ENCODE measurements at places on chromosomes 12 and 14. TPM values are rescaled to one million over a fixed set of nuclear protein-coding genes. Genes with fewer than 3 reads are reported as not detected.

VRTN gene
- not detected for total RNA-seq

RNF212B gene
- total RNA-seq, result not detected

CYP46A1 gene
- total RNA-seq, result 4.9 TPM

C1RL gene
- total RNA-seq, result 124 TPM

P2RX2 gene
- 0.45 TPM for total RNA-seq

P3H3 gene
- 24.0 TPM for total RNA-seq

PTHLH gene
- 0.62 TPM for total RNA-seq

GPD1 gene
- total RNA-seq, result 0.50 TPM

ADSS1 gene
- 3.5 TPM for total RNA-seq

DNA sequence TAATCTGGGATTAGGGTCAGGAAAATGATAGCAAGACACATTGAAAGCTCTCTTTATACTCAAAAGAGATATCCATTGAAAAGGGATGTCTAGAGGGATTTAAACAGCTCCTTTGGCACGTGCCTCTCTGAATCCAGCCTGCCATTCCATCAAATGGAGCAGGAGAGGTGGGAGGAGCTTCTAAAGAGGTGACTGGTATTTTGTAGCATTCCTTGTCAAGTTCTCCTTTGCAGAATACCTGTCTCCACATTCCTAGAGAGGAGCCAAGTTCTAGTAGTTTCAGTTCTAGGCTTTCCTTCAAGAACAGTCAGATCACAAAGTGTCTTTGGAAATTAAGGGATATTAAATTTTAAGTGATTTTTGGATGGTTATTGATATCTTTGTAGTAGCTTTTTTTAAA is 25.4 kb upstream of the PLEKHD1 start:
- H3K4me3 ChIP-seq, result no peak overlapping the region
- H3K27me3 ChIP-seq, result no peaks in the 10 kb centered on the region
- H3K27ac ChIP-seq, result no peak overlapping the region
- no peak for DNase-seq
- H3K4me1 ChIP-seq, result no peaks in the 10 kb centered on the region

- no peaks in the 10 kb centered on the region for H3K4me1 ChIP-seq
- no peaks in the 10 kb centered on the region for H3K27me3 ChIP-seq
- DNase-seq, result no peak
- H3K27ac ChIP-seq, result no peak overlapping the region
Observed at GRCh38 chr12:5944053-5944452, 1.0 kb downstream of the ANO2 start.

GRCh38 chr12:128969480-128970055 is 116.3 kb downstream of the GLT1D1 start:
- no peak overlapping the region for H3K4me3 ChIP-seq
- no peaks in the 10 kb centered on the region for H3K27me3 ChIP-seq
- no peaks in the 10 kb centered on the region for H3K36me3 ChIP-seq
- H3K27ac ChIP-seq, result no peak overlapping the region
- no peak for DNase-seq

DNA sequence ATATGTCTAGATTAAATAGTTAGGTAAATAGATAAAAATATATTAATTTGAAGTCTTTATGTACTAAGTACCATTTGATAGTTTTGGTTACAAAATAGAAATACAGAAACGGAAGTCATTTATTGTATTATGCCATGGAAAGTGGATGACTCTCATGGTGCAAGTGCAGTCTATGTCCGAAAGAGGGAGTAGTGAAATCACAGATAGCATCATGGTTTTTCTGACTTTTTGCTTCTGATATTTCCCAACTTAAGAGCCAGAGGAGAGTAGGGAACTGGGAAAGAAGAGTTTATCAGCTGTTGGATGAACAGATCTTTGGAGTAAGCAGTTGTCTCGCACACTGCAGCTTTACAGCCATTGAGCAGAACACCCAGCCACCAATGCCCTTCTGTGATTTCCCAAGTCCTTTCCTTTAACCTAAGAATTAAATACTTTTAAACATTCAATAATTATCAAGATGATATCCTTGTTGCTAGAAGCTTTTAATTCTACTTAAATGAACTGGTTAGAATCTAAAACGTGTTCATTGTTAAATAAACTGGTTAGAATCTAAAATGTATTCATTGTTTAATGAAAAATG is 18.4 kb upstream of the SRGAP1 start:
- H3K36me3 ChIP-seq, result no peaks in the 10 kb centered on the region
- no peaks in the 10 kb centered on the region for H3K4me1 ChIP-seq
- H3K27ac ChIP-seq, result no peak overlapping the region
- H3K4me3 ChIP-seq, result no peak overlapping the region

DNA sequence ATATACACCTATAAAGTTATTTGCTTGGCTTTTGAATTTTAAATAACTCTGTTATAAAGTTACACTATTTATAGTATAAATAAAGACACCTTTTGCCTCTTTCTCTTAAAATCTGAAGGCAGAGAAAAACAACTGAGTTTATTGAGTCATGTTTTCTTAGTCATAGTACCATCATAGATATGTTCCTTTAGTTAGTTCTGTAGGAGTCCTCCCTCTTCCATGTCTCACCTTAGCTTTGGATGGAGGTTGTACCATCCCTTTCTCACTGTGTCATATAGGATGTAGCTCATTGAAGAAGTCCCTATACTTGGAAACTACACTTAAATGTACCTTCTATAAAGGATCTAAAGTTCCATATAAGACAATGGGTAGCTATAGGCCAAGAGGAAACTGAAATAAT is 39.7 kb upstream of the TSPAN8 start:
- H3K27ac ChIP-seq, result no peak overlapping the region
- no peaks in the 10 kb centered on the region for H3K36me3 ChIP-seq
- no peaks in the 10 kb centered on the region for H3K4me1 ChIP-seq
- no peak for DNase-seq
- H3K4me3 ChIP-seq, result no peak overlapping the region

- H3K4me1 ChIP-seq, result no peaks in the 10 kb centered on the region
- no peak overlapping the region for H3K27ac ChIP-seq
- no peak overlapping the region for H3K4me3 ChIP-seq
- H3K36me3 ChIP-seq, result no peaks in the 10 kb centered on the region
- no peaks in the 10 kb centered on the region for H3K27me3 ChIP-seq
- no peak for DNase-seq
Observed at GRCh38 chr12:95723693-95724384, 66.7 kb downstream of the NTN4 start.

DNA sequence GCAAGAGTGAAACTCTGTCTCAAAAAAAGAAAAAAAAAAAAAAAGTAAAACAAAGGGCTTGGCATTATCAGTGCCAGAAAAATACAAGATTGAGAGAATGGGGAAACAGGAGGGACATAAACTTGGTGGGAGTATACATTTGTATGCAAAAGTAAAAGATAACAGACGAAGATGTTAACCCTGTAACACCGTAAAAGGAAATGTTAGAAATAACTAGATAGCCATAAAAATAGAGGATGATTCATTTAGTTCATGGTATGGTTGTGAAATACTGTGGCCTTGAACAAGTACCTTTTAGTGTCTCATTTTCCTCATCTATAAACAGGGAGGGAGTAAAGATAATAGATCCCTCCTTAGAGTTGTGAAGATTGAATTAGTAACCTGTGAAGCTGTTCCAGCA is 33.3 kb downstream of the ATP2A2 start:
- H3K36me3 ChIP-seq, result no peaks in the 10 kb centered on the region
- no peaks in the 10 kb centered on the region for H3K27me3 ChIP-seq
- no peaks in the 10 kb centered on the region for H3K4me1 ChIP-seq
- no peak overlapping the region for H3K27ac ChIP-seq
- DNase-seq, result no peak

DNA sequence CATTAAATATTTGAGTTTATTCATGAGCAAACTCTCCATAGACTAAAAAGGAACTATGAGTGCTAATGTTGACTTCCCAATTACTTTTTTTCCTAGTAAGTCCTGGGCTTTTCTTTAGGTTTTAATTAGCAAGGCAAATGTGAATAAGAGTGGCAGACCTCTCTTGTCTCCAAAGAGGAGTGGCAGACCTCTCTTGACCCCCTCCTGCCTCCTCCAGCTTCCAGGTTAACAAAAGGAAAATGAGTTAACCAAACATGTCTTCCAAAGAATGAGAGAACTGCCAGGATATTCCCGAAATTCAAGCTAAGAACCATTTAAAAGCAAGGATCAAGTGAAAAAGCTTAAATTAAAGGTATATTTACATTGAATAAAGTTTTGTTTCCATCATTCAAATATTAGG is 253.2 kb downstream of the MDGA2 start:
- H3K27ac ChIP-seq, result no peak overlapping the region
- DNase-seq, result no peak
- no peaks in the 10 kb centered on the region for H3K27me3 ChIP-seq

- no peaks in the 10 kb centered on the region for H3K36me3 ChIP-seq
- H3K4me3 ChIP-seq, result no peak overlapping the region
- no peak overlapping the region for H3K27ac ChIP-seq
- no peaks in the 10 kb centered on the region for H3K4me1 ChIP-seq
Observed at GRCh38 chr12:15090441-15090840, 117.6 kb downstream of the PDE6H start.

GRCh38 chr14:32081901-32082300 is 4.8 kb downstream of the ARHGAP5 start:
- H3K36me3 ChIP-seq, result no peaks in the 10 kb centered on the region
- H3K27ac ChIP-seq, result no peak overlapping the region
- no peak overlapping the region for H3K4me3 ChIP-seq
- DNase-seq, result no peak
- H3K4me1 ChIP-seq, result peaks cover 4% of the 10 kb centered on the region

GRCh38 chr12:1864456-1864855 is 44.1 kb downstream of the LRTM2 start:
- H3K36me3 ChIP-seq, result no peaks in the 10 kb centered on the region
- H3K4me3 ChIP-seq, result no peak overlapping the region
- no peak overlapping the region for H3K27ac ChIP-seq
- H3K27me3 ChIP-seq, result no peaks in the 10 kb centered on the region
- H3K4me1 ChIP-seq, result no peaks in the 10 kb centered on the region

GRCh38 chr12:90548595-90548994 is 406.4 kb downstream of the CCER1 start:
- DNase-seq, result no peak
- H3K36me3 ChIP-seq, result no peaks in the 10 kb centered on the region
- no peaks in the 10 kb centered on the region for H3K27me3 ChIP-seq
- H3K4me1 ChIP-seq, result no peaks in the 10 kb centered on the region
- H3K27ac ChIP-seq, result no peak overlapping the region

DNA sequence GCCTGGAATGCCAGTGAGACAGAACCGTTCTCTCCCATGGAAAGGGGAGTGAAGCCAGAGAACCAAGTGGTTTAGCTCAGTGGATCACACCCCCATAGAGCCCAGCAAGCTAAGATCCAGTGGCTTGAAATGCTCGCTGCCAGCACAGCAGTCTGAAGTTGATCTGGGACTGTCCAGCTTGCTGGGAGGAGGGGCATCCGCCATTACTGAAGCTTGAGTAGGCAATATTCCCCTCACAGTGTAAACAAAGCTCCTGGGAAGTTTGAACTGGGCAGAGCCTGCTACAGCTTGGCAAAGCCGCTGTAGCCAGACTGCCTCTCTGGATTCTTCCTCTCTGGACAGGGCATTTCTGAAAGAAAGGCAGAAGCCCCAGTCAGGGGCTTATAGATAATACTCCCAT is 374.3 kb upstream of the DCN start:
- H3K4me3 ChIP-seq, result no peak overlapping the region
- no peaks in the 10 kb centered on the region for H3K4me1 ChIP-seq
- DNase-seq, result no peak

- no peaks in the 10 kb centered on the region for H3K27me3 ChIP-seq
- peaks cover 3% of the 10 kb centered on the region for H3K36me3 ChIP-seq
- peak overlapping the region; percentile 6 for H3K27ac ChIP-seq
- DNase-seq, result peak; percentile 77
Observed at GRCh38 chr12:131912518-131913274, 16.4 kb upstream of the PUS1 start.

- H3K4me1 ChIP-seq, result peaks cover 4% of the 10 kb centered on the region
- H3K36me3 ChIP-seq, result no peaks in the 10 kb centered on the region
- H3K4me3 ChIP-seq, result no peak overlapping the region
- H3K27ac ChIP-seq, result no peak overlapping the region
Observed at GRCh38 chr14:99790201-99790977, 2.8 kb upstream of the EML1 start.

DNA sequence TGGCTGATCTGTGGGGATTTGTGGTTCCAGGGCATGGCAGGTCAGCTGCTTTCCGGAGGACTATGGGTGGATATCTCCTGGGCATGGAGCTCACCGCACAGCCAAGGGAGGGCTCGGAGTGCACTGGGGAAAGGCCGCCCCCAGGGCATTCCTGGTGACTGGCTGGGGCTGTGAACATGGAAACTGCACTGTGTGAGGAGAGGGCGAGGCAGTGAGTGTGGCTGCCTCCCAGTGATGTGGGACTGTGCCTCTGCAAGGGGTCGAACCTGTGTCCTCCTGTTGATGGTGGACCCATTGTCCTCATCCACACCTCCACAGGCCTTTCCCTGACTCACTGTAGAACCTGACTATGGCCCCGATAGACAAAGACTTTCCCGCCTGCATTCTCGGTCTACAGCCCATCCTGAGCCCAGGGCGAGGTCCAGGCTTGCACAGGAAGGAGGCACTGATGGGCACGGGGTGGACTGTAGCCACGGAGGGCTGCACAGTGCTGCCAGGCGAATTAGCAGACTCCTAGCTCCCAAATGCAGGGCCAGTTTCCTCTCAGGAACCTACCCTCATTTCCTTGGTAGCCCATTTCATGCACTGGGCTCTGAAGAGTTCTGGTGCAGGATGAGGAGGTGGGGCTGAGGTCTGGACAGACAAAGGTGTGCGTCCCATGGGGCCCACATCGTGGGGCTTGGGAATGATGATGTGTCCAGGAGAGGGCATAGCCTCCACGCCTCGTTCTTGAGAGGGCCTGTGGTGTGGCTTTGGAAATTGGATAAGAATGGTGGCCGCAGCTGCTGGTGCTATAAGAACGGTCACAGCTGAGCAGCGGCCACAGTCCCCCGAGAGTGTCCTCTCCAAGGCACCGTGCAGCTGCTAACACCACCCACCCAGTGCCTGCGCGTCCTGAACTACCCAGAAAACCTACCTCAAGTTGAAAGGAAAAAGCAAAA is 415.1 kb downstream of the TMEM121 start:
- H3K4me3 ChIP-seq, result no peak overlapping the region
- no peaks in the 10 kb centered on the region for H3K4me1 ChIP-seq
- no peaks in the 10 kb centered on the region for H3K27me3 ChIP-seq
- DNase-seq, result no peak
- H3K36me3 ChIP-seq, result no peaks in the 10 kb centered on the region

DNA sequence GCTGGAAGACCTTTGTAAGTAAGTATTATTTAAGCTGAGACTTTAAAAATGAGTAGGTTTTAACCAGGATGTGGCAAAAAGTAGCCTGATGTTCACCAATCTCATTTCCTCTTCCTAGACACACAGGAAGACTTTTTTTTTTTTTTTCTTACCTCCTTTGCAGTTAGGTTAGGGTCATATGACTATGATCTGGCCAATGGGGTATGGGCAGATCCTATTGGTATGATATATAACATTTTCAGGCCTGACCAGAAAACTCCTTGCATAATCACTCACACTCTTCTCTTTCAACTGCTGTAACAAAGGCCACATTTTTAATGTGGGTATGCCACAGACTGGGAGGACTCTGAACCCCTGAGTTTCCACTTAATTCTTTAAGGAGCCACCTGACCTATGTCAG is 2.7 kb upstream of the RPS6KA5 start:
- DNase-seq, result no peak
- no peaks in the 10 kb centered on the region for H3K27me3 ChIP-seq
- no peak overlapping the region for H3K4me3 ChIP-seq
- H3K36me3 ChIP-seq, result no peaks in the 10 kb centered on the region
- no peak overlapping the region for H3K27ac ChIP-seq

- H3K4me3 ChIP-seq, result no peak overlapping the region
- no peaks in the 10 kb centered on the region for H3K36me3 ChIP-seq
- no peak overlapping the region for H3K27ac ChIP-seq
- peak; percentile 36 for DNase-seq
- H3K4me1 ChIP-seq, result peaks cover 8% of the 10 kb centered on the region
Observed at GRCh38 chr14:104870368-104871144, 5.5 kb downstream of the CEP170B start.

All from ovary (tissue), 10 donors.